ENCODE measurements at places on chromosomes 3 and 15.

- no peak for ATAC-seq
Observed at GRCh38 chr3:82038556-82038955, 277.1 kb upstream of the GBE1 start.

DNA sequence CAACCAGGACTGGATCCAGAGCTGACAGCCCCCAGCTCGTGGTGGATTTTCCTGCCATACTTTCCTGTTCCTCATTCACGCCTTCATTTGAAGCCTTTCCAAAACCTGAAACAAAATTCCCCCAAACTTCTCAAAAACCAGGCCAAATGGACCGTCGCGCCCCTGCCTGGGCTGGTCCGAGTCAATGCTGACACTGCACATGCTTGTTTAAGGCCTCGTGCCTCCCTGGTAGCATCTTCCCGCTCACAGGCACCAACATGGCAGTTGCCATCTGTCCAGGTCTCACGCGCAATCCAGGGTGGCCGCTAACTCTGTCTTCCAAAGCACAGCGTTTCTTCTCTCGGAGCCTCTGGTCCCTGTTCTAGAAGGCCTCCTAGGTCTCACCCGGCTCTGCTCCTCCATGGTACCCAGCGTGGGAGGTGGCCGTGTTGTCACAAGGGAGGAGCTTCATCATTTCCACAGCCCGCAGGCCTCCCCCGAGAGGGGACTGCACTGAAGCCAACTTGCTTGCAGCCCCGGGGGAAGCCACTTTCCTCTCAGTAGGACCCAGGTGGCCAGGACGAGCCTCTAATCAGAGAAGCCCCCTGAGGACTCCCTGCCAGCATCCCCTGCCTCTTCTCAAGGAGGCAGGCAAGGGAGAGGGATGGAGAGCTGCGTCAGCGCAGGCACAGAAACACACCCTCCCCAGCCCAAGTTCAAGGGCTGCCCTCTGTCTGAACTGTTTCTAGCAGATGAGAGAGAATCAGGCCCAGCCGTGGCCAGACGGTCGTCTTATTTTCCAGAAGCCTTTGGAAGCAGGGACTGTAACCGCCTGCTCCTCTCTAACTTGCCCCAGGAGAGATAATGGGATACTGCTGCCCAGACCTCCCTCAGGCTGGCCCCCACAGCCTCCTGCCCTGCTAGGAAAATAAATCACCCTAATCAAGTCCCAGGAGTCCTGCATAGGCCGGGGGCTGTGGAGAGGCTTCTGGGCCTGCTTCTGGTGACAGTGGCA lies 152.8 kb upstream of the TLE3 start:
- ATAC-seq: no peak

- ATAC-seq: peak; percentile 65
Observed at GRCh38 chr3:189641776-189642175, 10.6 kb downstream of the TP63 start.

GRCh38 chr15:29942548-29942947 lies 120.3 kb upstream of the TJP1 start:
- ATAC-seq: no peak

GRCh38 chr15:78992416-78993256 lies 47.8 kb upstream of the CTSH start:
- no peak for ATAC-seq

- ATAC-seq: no peak
Observed at GRCh38 chr15:30984118-30984517, 7.3 kb downstream of the MTMR10 start.

DNA sequence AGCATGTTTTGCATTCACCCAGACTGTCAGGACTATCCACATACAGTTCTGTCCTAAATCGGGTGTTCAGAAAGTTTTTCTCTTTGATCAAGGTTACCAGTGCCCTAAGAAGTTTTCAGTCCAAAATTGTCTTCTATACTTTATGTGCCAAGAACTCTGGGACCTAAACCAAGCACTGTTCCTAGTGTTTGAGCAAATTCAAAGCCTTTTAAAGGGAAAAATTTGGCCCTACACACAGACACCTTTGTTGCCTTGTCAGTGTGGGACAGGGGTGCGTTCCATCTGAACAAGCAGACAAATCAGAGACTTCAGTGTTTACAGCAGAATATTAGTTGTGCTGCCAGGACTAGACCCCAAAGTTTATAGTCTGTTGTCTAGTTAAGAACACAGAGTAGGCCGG lies 50.6 kb downstream of the DGKG start:
- no peak for ATAC-seq

- no peak for ATAC-seq
Observed at GRCh38 chr3:12303993-12304392, 15.1 kb downstream of the PPARG start.

DNA sequence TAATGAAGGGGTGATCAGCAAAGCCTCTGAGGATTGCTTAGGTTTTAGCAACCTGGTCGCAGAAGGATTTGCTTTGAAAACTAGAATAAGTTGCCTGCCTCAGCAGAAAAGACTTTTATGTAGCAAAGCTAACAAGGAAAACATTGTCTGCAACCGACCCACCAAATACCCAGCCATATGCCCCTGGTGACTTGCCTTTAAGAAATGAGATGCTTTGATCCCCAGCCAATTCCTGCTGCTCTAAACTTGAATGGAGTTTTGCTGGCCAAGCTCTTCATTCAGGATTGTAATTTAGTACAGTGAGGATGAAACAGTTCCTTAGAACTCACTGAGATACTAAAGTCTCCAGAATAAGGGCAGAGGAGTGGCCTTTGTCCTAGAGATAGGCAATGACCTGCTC lies 139.8 kb upstream of the PROK2 start:
- ATAC-seq: no peak

DNA sequence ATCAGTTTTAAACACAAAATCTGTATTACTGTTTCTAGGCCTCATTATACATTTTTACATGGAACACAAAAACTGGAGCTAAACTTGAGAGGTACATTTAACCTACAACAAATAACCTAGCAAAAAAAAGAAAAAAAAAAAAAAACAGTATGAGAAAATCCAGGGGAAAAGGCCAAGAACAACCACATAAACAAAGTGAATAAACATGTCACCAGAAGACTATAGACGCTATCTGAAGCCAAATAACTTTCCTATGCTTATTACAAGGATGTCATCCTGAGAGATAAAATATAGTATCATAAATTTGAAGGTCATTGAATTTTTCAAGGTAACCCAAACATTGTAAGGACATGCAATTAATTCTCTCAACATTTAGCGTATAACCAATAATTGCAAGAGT lies 911.6 kb downstream of the ROBO1 start:
- ATAC-seq: no peak

- ATAC-seq: no peak
Observed at GRCh38 chr15:57500979-57501576, 90.6 kb upstream of the MYZAP start.

DNA sequence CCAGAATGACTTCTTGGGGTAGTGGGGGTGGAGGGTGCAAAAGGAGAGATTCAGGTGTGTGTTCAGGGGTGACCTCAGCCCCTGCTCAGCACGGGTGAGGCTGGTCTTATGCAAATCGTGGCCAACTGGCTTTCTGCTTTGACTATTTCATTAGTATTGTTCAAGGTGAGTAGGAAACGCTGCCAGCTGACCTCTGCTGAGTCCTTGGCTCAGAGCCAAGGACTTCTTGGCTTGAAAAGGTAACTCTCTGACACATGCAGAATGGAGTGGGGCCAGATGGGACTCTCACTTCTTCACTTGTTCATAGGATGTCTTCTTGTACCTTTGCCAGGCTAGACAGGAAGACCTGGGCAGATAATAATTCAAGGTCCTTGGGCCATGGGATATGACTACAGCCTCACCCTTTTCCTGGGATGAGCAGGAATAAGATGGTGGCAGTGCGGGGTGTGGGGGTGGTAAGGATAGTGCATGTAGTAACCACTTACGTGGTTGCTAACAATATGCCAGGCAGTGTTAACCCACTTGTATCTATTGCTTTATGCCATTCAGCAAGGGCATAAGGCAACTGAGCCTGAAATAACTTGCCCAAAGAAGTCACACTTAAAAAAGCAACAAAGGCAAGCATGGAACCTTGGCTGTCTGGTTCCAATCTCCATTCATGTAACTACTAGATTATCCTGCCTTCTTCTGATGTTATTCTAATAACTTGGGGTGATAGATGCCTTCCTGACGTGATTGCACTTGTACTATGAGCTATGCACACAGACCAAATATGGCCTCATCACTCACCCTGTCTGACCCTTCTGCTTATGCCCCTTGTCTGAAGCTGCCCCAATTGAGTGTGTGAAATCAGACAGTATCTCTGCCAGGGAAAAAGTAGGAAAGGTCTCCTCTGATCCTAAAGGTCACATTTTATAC lies 193.1 kb downstream of the NR1D2 start:
- no peak for ATAC-seq

- ATAC-seq: no peak
Observed at GRCh38 chr15:75982468-75982867, 29.8 kb downstream of the NRG4 start.

DNA sequence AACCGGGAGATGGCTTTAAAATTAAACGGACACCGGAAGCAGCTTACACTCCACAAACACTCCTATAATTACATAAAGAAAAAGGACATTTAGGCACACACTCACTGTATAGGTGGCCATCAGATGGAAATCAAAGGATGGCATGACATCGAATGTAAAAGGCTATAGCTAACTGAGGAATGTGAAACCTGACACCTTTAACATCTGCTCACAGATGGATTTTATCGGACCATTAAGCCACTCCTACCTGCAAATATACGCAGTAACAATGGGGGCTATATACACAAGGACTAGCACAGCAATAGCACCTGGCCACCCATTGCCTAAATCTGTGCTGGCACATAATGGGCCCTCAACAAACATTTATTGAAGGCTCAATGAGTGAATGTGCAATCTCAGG lies 14.5 kb upstream of the RBSN start:
- no peak for ATAC-seq

DNA sequence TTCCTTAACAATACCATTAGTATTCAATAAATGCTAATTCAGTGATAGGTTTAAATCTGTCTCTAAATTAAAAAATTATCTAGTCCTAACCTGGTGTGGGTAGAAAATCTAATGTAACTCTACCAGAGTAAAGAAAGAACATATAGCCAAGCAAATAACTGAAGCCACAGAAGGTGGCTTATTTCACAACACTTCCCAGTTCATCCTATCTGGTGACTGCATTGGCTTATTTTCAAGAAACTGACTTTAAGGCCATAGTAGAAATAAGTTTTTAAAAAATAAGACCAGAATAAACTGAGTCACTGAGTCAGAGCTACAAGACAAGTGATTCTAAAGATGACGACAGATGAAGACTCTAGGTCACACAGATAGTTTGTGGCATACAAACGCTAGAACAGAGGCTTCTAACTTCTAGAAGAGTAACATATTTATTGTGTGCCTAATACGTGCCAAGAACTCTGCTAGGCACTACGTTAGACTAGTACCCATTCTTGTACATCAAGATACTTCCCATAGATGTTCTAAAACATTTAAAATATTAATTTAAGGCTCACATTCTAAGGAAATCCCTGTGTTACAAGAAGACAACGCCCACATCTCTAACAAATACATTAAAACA lies 25.9 kb downstream of the TMCC1 start:
- no peak for ATAC-seq

DNA sequence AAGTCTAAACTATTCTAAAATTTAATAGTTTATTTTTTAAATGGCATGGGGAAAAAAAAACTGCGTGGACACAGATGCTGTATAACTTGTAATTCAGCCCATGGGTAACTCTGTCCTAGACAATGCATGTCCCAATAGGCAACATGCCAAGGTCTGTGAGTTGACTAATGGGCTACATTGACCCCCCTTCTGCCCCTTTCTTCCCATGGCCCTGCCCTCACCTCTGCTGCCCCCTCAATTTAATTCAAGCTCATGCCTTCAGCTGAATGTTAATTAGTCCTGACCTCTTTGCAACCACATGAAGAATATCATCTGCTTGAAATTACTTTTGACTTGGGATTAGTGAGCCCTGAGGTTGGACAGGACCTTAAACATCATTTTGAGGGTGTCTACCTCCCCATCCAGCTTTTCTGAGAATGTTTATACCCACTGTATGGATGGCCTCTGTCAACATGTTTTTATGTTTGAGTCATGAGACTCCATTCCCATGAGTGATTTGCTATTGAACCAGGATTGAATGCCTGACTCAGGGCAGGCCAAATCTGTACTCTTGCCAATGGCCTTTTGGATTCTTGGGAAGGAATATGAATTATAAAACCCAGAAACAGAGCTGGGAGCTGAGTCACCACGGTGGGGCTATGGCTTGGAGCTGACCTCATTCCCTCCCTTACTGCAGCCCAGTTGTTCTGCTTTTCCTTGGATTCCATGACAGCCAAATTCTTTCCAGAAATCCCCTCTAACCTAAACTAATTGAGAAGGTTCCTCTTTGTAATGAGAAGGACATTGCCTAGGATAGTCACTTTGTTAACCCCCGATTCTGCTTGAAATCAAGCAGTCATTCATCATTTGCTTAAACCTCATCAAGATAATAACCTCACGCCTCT lies 33.5 kb upstream of the PDE8A start:
- no peak for ATAC-seq

DNA sequence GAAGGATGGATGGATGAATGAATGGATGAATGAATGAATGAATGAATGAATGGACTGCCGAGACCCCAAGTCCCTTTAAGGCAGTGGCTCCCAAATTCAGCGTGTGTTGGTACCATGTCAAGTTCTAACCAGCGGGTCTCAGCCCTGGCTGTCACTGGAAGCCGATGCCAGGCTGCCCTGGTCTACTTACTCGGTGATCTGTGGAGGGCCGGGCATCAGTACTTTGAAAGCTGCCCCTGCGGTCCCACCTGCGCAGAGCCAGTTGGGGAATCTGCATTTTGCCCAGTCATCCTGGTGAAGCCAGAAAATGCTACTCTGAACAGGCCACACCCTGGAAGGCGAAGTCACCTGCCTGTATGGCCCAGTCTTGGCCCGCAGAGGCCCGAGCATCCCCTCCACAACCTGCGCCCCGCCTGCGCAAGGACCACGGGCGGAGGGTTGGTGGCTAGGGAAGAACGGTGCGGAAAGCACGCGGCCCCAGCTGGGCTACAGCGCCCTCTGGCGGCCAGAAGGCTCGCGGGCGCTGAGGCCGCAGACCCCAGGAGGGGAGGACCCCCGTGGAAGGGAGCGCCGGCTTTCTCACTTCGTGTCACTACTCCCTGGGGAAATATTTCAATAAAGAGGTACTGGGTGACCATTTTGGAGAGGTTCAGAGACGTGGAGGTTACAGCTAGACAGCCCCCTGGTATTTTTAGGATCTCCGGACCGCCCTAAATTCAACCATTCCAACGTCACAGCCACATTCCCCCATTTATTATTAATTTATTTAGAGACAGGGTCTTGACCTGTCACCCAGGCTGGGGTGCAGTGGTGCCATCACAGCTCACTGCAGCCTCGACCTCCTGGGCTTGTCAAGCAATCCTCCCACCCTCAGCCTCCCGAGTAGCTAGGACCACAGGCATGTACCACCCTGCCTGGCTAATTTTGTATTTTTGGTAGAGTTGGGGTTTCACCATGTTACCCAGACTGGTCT lies 34.9 kb downstream of the PRKCD start:
- peak; percentile 74 for ATAC-seq

GRCh38 chr3:99635348-99635747 lies 3.0 kb upstream of the COL8A1 start:
- no peak for ATAC-seq

GRCh38 chr3:186167646-186168395 lies 58.9 kb upstream of the ETV5 start:
- no peak for ATAC-seq

GRCh38 chr3:31354373-31354772 lies 178.4 kb upstream of the STT3B start:
- no peak for ATAC-seq

- ATAC-seq: no peak
Observed at GRCh38 chr3:85102781-85103180, 144.0 kb downstream of the CADM2 start.
